GF-D8 (cell line): ENCODE measurements at places on chromosomes 6 and 20.

DNA sequence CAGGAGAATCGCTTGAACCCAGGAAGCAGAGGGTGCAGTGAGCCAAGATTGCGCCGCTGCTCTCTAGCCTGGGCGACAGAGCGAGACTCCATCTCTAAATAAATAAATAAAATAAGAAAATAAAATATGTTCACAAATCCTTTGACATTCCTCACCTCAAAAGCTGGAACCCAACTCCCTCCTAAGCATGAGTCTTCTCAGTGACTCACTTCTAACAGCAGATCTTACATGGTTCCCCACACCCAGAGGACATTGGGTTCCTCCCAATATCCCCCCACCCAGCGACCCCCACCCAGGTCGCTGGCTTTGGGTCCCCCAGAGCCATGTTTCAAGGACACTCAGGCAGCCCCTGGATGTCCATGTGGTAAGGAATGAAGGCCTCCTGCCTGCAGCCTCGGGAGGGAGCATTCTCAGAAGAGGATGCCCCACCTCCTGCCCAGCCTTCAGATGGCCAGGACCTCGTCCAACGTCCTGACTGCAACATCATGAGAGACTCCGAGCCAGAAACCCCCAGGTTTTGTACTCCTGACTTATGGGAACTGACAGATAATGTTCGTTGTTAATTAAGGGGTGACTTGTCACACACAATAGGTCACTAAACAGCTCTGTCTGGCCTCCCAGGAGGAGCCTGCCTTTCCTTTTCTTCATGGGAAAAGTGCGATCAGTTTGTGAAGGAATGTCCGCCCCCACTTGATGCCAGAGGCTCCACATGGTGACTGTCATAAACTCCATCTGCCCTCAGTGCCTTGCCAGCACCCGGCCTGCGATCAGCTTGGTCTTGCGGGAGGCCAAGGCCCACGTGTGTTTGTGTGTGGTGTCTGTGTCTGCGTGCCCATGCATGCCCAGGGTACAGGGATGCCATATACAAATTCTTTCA, 10.1 kb upstream of the GMEB2 start:
- no peak for DNase-seq

DNA sequence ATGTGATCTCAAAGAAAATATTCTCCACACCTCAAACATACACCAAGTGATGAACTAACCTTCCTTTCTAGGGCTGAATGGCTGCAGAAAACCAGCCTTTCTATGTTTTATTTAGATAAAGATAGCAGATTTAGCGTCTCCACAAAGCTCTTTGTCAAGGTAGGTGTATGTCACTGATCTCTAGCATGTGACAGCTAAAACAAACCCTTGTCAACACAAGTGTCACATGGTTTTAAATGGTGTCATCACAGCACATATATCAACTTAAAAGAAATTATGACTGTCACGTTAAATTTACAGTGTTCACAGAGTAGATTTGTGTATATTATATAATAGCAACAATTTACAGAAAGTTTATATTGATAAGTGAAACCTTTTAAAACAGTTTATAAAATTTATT, 58.3 kb downstream of the TENT5A start:
- DNase-seq: no peak

GRCh38 chr6:1749041-1749440, 139.3 kb downstream of the FOXC1 start:
- no peak for DNase-seq

DNA sequence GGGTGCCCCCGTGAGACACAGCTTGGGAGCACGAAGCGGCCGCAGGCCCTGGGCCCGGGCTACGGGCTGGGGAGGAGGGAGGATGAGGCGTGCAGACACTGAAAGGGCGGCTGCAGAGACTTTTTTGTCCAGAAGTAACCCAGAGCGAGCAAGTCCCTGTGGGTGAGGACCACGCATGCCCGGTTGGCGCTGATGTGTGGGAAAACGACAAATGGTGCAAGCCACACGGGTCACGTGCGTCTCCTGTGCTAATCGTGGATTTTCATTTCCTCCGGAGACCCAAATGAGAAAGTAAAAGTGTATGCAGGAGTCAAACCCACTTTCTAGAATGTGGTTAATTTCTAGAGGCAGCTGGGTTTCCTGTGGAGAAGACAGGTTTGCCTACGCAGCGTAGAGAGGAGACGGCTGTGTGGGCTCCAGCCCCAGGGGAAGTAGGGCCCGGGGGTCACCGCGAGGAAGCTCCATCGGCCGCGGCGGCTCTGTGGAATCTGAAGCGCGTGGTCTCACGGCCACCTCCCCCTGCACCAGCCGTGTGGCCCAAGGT, 19.0 kb downstream of the DLL1 start:
- DNase-seq: no peak

GRCh38 chr20:54344832-54345231, 130.6 kb upstream of the DOK5 start:
- no peak for DNase-seq
